K562 (cell line): ENCODE measurements at places on chromosomes 13 and 19.

DNA sequence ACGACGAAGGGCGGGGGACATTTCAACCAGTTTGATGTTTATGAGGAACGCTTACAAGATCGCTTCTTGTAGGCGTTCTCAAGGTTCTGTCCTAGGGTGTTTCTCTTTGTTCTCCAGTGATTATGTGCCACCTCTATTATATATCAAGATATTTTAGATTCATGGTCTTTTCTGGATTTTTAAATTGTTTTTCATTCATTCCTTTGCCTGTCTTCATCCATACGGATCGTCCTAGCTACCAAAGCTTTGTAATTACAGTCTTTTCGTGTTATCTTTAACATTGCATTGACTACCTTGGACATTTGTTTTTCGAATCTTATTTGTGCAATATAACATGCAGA lies 342 bp upstream of the EID2 start:
- 0 out of 3 replicates have a peak, but pooled peaks cover 2% of the 10 kb centered on the region for H3K36me3 ChIP-seq
- no peak for DNase-seq
- H3K4me1 ChIP-seq: peaks cover 3% of the 10 kb centered on the region; the same call in 1 of the 3 replicates
- peaks cover 5% of the 10 kb centered on the region; the same call in 1 of the 3 replicates for H3K27me3 ChIP-seq

GRCh38 chr13:74229242-74229641 lies 95.0 kb upstream of the KLF12 start:
- H3K27ac ChIP-seq: no peak overlapping the region
- no peaks in the 10 kb centered on the region for H3K4me1 ChIP-seq
- no peaks in the 10 kb centered on the region for H3K36me3 ChIP-seq
- H3K27me3 ChIP-seq: no peaks in the 10 kb centered on the region

- DNase-seq: no peak
- no peaks in the 10 kb centered on the region for H3K4me1 ChIP-seq
- H3K36me3 ChIP-seq: no peaks in the 10 kb centered on the region
- H3K27ac ChIP-seq: no peak overlapping the region
Observed at GRCh38 chr19:39936020-39936419, 1.6 kb upstream of the FCGBP start.

GRCh38 chr13:51066091-51066831 lies 44.8 kb downstream of the C13orf42 start:
- no peak for DNase-seq
- peaks cover 30% of the 10 kb centered on the region for H3K27me3 ChIP-seq
- H3K36me3 ChIP-seq: no peaks in the 10 kb centered on the region
- H3K27ac ChIP-seq: no peak overlapping the region
- no peaks in the 10 kb centered on the region for H3K4me1 ChIP-seq

DNA sequence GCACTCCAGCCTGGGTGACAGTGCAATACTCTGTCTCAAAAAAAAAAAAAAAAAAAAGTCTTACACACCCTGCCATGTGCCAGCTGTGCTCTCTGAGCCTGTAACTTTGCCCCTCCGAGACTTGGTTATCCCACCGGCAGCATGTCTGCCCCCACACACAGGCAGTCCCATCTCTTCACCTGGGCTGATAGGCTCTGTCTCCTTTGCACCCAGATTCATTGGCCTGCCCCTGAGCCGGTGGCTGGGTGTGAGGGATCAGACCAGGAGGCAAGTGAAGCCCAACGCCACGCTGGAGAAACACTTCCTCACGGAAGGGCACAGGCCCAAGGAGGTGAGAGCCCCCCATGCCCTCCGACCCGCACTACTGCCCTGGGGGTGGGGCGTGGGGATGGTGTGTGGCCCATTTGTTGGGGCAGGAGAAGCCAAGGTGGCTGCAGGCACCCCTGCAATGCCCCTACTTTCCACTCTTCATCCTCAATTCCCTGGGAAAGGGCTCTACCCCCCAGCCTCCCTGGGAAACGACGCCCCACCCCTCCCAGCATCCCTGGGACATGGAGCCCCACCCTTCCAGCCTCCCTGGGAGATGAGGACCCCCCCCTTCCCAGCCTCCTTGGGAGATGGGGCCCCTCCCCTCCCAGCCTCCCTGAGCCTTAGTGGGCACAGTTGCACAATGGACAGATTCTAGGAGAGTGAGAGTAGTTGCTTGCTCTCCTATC lies 45.3 kb downstream of the CERS4 start:
- H3K27me3 ChIP-seq: no peaks in the 10 kb centered on the region
- H3K27ac ChIP-seq: no peak overlapping the region
- no peak for DNase-seq
